HT1080 (cell line): ENCODE measurements at places on chromosomes 1 and 21. TPM values are rescaled to one million over a fixed set of nuclear protein-coding genes. Genes with fewer than 3 reads are reported as not detected.

- no peak for DNase-seq
Observed at GRCh38 chr21:32507342-32507919, 77.9 kb downstream of the TCP10L start.

- peak; percentile 95 for DNase-seq
Observed at GRCh38 chr1:115669002-115669673, 27.4 kb downstream of the VANGL1 start.

Gene TMEM82
- not detected in 2 replicates for total RNA-seq

- DNase-seq, result no peak
Observed at GRCh38 chr1:32886828-32887414, 630 bp downstream of the HPCA start.

- no peak for DNase-seq
Observed at GRCh38 chr1:238962941-238963340, 423.4 kb upstream of the CHRM3 start.

DNA sequence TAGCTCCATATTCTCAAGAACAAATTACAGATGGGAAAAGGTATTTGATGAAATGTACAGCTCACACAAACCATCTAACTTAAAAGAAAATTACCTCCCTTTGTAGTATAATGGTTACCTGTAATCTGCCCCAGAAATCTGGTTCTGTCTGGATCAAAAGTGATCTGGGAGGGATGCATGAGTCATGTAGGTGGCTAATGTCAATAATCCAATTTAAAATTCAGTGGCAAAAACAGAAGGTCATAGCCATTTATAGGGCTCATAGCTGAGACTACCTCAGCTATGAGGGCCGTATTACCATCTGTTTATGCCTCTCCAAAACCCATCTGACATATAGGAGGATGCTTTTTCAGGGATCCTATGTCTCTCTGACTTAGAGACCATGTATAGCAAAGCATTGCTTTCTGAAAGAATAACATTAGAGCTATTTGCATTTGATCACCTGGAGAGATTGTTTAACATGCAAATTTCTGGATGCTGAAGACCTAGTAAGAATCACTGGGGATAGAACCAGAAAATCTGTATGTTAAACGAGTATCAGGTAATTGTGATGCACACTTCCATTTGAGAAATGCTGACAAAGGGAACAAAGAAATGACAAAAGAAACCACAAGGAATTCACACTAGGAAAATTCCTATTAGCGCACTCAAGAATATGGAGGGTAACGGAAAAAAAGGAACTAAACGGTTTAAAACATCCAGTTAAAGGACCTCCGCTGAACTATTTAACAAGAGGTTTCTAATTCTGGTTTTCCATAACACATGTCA, 17.6 kb downstream of the PAXBP1 start:
- no peak for DNase-seq

DNA sequence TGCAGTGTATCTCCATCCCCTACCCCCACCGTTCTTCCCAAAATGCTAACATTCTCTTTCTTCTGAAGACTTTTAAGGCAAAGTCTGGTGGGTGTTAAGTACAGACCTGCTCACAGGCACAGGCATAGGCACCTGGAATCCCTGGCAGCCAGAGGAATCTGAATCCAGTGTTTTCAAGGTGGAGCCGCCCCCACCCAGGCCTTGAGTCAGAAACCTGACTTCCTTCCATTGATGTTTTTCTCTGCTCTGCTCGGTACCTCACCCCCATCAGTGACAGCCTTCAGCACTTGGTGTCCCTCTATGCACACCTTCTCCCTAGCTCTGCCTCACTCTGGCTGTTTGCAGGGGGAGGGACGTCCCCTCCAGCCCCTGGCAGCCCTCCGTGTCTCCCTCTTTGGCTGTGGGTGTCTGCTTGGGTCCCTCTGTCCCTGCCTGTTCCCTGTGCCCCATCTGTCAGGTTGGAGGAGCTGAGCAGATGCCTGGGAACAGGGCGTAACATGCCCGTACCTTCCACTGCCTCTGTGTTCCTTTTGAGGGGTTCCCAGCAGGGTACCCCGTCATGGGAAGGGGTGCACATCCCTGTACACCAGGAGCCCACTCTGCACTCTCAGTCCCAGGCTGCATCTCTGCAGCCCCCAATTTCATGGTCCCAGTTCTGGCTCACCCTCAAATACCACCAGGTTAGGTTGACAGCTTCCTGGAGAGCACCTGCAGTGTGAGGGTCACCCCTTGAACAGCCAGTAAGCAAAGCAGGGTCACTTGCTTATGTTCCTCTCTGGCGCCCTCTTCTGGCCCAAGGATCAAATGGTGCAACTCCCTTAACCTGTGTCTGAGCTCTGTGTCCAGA, 6.7 kb downstream of the NCDN start:
- peak; percentile 66 for DNase-seq

GRCh38 chr1:173525926-173526325, 48.8 kb downstream of the PRDX6 start:
- no peak for DNase-seq

GRCh38 chr21:45555251-45555556, 13.0 kb upstream of the SLC19A1 start:
- no peak for DNase-seq

Gene CNR2
- total RNA-seq, result not detected in 2 replicates

Gene BRINP3
- not detected in 2 replicates for total RNA-seq

- DNase-seq, result peak; percentile 100
Observed at GRCh38 chr1:36386265-36387140, 779 bp upstream of the STK40 start.

DNA sequence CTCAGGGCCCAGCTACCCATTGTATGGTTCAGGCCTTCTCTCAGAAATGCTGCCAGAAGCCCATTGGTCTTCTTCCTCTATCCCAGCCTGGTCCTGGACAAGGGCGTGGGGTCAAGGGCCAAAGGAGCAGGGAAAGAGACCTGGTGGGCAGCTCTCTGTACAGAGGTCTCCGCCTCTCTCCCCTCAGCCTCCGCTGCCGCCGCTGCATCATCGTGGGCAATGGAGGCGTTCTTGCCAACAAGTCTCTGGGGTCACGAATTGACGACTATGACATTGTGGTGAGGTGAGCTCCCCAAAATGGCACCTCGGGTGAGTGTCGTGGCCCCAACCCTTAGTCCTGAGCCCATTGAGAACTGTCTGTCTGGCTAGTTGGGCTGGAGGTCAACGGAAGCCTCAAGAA, 34.6 kb upstream of the ARTN start:
- no peak for DNase-seq

GRCh38 chr1:204230211-204230610, 16.4 kb upstream of the GOLT1A start:
- no peak for DNase-seq

Gene CD34
- 0.20 TPM in 1 of 2 replicates, not detected in the other for total RNA-seq

GRCh38 chr21:25855576-25855975, 120.8 kb downstream of the GABPA start:
- DNase-seq, result no peak

Gene UBXN10
- total RNA-seq, result not detected in 2 replicates

Gene MROH9
- total RNA-seq, result not detected in 2 replicates

DNA sequence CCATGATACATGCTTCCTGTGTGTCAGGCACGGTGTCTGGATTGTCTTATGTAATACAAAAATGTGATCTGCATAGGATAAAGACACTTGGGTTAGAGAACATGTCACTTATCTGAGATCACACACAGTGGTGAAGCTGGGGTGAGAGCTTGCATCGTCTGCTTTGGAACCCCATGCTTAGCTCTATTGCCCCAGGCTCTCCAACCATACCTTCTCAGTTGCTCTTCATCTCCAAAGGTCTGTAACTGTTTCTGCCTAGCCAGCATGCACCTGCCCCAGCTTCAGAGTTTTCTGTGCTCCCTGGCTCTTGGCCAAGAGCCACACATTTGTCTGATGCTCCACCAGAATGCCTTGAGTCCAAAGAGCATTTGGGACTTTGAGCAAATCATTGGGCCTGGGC, 93.9 kb upstream of the COG2 start:
- no peak for DNase-seq

DNA sequence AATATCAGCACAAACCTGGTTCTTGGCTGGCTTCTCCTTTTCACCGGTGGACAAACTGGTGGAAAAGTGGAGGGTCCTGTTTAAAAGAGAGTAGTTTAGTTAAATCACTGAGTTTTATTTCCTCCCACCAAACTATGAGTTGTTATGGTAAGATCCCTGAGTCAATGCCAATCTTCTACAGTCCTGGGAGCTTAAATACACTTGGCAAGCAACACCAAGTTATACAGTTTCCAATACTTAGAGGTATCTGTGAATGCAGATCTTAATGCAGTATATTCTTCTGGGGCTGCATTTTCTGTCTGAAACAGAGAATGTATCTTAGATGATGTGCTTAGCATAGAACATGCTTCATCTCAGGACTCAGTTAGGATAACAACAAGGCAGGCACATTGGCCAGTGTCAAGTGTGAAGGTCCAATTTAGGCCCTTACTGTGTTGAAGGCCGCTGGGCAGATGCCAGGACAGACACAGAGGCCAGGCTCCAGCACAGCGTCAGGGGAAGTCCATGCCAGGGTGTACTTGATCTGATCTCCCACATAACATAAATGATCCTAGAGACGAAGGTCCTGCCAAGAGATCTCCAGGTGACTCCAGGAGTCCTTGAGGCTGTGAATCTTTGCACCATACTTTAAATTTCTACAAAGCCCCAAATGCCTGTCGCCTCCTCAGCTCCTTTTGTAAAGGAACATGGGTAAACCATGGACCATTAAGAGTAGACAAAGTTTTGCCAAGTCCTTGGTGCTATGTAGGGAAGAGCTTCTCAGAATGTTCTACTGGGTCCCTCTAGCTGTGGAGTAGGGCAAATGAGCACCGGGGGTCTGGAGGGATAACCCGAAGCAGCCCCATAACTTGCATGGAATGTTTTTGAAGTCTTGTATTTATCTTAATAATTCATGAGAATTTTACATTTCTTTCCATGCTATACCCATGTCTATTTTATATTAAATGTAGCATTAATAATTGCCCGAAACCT, 76.8 kb downstream of the KCNJ15 start:
- no peak for DNase-seq

Gene BLACAT1
- total RNA-seq, result 0.10 and 0.19 TPM in 2 replicates

DNA sequence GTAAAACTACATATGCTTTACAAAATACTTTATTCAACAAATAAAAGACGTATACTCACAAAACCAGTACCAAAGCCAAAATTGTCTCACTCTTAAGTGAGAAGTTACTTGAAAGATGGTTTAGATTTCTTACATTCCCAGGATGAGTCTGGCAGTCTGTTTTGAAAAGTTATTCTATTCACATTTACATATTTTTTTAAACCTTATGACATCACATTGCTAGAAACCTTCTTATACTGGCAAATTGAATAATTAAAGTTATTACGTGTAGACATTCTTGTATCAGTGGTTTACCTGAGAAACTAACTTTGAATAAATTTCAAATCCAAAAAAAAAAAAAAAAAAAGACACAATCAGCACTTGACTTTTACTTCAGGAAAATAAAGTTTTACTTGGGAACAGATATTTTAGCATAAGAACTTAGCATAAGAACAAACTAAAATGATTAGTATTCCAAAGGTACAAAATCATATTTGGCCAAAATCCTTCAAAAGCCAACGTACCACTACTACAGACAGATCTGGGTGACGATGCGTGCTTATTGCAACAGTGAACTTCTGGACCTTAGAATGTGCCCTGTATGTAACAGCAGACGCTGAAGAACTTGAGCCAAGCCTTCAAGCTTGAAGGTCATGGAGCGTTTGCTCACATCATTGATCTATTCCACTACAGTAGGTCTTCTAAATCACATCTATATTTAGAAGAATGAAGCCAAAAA, 2.5 kb downstream of the CDC42BPA start:
- DNase-seq, result peak; percentile 46

DNA sequence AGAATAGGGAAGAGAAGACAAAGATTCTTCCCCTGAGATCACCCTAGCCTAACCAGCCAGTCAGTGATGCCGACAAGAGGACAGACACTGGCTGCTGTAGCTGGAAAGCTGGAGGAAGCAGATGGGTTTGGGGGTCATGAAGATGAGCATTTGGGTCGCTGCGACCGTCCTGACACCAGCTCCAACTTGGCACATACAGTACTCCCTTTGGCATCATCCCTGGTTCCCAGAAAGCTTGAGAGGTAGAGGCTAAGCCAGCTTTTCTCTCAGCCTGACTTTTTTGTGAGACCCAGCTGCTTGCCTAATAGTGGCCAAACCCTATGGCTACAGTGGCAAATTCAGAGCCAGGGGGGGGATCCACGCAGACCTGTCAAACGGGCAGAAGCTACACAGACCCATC, 43.0 kb upstream of the IKBKE start:
- no peak for DNase-seq

Gene KCNE2
- total RNA-seq, result not detected in 2 replicates

Gene CCT8
- 342 and 347 TPM in 2 replicates for total RNA-seq

- no peak for DNase-seq
Observed at GRCh38 chr1:232586679-232587078, 43.3 kb downstream of the SIPA1L2 start.

DNA sequence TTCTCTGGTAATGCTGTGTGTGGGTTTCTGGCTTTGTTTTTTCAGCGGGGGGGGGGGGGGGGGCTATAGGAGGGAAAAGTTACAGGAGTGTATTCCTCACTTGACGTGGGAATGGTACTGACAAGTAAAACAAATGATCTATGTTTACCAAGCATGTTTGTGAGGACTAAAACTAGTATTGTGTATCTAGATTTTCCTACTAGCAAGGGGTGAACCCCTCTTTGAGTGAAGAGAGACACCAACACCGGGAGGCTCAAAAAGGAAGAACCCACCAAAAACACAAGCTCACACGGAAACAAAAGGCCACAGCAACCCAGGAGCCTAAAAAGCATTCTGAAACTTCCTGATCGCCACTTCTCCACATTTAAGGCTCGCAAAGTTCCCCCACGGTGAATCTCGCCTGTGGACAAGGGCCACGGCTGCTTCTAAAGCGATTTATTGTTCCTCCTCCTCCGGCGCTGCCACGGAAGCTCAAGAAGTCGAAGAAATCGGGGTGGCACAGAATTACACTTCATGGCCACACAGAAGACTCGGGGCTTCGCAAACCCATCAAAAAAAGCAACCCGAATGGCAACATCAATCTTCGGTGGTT, 703 bp downstream of the PUM1 start:
- peak; percentile 42 for DNase-seq

- no peak for DNase-seq
Observed at GRCh38 chr21:16241479-16241963, 511.7 kb downstream of the USP25 start.

Gene UAP1
- 233 and 246 TPM in 2 replicates for total RNA-seq

Gene MRAP
- total RNA-seq, result 0.31 TPM in 1 of 2 replicates, not detected in the other

Gene PERM1
- total RNA-seq, result 0.50 TPM in 1 of 2 replicates, not detected in the other

DNA sequence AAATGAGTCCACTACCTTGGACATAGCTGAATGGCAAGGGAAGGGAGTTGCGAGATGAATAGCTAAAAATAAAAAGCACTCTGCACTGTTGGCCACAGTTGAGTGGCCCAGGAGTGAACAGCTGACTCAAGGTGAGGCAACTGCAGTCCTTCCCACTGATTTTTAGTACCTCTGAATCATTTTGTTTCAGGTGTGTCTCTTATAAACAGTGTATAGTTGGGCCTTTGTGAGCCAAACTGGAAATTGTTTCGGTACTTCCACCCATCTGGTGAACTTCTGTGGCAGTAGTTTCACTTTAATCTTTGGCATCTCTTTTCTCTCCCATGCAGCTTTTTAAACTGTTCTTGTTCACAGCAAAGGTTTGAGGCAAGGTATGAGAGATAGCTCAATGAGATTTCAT, 122.7 kb downstream of the VAV3 start:
- no peak for DNase-seq
